ENCODE measurements at places on chromosomes 13 and 19. TPM values are rescaled to one million over a fixed set of nuclear protein-coding genes. Genes with fewer than 3 reads are reported as not detected.

GRCh38 chr13:113415825-113416224 is 37.5 kb downstream of the ADPRHL1 start:
- no peak for DNase-seq

- DNase-seq = no peak
These were observed 37.5 kb downstream of the SUGP2 start for GRCh38 chr19:18995804-18996241.

The LINGO3 gene
- total RNA-seq = not detected

- no peak for DNase-seq
These were observed 441.4 kb downstream of the PCDH20 start for GRCh38 chr13:60974296-60974695.

GRCh38 chr19:447816-448560 is 12.8 kb downstream of the SHC2 start:
- DNase-seq = no peak

The ZNF66 gene
- 2.8 TPM for total RNA-seq

The FGF22 gene
- total RNA-seq = not detected

The ZNF486 gene
- 3.2 TPM for total RNA-seq

DNA sequence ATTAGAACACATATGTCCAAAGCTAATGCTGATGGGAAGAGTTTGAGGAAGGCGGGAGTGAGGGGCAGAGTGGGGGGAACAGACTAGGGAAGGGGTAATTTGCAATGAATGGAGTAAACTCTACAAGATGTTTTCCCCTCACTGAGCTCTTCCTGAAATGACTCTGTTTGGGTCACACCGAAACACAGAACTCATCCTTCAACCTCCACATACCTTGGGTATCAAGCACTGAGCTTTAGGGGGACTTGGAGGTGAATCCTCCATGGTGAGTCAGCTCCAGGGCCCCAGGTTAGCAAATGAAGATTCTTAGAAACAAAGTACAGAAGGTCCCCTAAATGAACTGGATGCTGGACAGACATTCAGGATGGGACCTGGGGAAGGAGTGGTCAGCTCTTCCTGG is 1.3 kb upstream of the SIGLEC10 start:
- no peak for DNase-seq

The NEK5 gene
- not detected for total RNA-seq

DNA sequence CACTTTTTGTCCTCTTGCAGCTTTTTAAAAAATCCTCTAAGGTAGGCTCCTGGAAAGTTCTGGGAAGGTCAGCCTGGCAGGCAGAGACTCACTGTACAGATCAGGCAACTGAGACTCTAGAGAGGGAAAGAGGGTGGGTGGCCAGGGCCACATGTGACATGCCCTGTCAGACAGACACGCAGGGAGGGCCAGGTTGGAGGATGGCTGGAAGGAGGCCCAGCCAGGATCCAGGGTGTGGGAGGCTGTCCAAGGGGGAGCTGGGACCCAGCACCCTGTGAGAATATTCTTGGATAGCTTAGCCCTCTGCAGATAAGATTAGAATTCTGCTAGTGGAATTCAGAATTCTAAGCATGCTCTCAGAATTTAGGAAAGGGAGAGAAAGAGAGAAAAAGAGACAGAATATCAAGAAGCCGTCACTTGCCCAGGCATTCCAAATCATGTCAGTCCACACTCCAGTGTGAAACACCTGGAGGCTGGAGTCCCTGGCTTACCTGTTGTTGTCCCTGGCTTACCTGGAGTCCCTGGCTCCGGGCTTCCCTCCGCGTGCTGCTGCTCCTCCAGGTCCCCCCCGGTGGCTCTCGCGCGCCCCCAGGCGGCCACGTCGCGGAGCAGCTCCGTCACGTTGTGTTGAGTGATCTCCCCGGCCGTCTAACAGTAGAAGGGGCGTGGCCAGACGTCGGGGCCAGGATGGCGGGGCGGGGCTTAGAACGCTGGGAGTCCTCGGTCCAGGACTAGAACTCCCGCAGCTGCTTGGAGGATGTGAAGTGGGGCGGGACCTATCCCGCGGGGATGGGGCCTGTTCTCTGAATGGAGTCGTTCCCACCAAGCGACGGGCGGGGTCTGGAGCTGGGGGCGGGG is 2.8 kb upstream of the TNNI3 start:
- no peak for DNase-seq

- no peak for DNase-seq
These were observed 40.8 kb upstream of the CEACAM21 start for GRCh38 chr19:41535029-41535622.

DNA sequence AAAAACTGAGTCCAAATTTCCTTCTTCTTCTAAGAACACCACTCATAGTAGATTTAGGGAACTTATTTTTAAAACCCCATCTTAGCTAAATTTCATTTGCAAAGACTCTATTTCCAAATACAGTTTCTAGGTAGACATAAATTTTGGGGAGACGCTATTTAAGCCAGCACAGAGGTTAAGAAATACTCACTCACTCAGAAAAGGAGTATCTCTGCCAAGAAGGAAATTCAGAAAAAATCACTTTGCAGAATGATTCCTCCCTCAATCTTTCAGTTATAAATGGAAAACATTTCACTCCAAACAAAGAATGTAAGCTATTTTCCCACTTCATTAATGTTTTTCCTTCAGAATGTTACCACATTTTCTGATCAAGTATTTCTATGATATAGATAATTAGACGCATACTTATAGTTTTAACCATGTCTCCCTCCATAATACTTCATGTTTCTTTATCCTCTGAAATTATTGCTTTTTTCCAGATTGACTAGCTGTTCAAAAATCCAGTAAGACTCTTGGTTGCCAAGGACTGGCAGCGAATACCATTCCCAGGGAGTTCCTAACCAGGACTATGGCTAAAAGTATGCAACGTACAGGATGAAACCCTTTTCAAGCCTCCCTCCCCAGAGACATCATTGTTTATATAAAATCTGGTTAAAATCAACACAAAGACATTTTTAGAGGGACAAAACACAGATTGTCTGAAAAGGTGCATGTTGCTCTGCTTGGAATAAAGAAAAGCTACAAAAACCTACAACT is 52.5 kb upstream of the RXFP2 start:
- DNase-seq = no peak

The TNNI3 gene
- total RNA-seq = not detected

DNA sequence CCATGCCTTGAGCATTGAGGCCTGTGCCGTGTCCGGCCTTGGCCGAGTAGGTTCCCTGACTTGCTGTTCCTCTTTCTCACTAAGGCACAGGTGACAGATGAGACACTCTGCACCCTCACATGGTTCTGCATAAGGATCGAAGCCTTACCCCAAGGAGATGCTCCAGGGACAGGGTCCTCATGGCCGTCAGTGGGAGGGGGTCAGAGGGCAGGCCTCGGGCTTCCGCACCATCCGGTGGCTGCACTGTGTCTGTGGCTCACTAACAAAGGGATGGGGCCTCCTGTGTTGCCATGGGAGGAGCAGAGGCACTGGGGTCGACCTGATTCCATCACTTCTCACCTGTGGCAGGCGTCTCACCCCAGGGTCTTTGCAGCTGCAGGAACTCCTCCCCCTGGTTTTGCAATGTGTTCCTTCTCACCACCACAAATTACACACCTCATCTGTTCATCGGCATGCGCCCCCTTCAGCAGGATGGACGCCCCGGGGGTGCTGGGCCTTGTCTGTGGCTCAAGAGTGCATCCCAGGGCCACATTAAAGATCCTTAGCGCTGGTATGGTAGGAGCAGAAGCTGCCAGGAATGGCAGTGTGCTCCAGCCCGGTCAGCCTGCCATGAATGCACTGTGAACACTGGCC is 113.3 kb upstream of the SOX1 start:
- no peak for DNase-seq

DNA sequence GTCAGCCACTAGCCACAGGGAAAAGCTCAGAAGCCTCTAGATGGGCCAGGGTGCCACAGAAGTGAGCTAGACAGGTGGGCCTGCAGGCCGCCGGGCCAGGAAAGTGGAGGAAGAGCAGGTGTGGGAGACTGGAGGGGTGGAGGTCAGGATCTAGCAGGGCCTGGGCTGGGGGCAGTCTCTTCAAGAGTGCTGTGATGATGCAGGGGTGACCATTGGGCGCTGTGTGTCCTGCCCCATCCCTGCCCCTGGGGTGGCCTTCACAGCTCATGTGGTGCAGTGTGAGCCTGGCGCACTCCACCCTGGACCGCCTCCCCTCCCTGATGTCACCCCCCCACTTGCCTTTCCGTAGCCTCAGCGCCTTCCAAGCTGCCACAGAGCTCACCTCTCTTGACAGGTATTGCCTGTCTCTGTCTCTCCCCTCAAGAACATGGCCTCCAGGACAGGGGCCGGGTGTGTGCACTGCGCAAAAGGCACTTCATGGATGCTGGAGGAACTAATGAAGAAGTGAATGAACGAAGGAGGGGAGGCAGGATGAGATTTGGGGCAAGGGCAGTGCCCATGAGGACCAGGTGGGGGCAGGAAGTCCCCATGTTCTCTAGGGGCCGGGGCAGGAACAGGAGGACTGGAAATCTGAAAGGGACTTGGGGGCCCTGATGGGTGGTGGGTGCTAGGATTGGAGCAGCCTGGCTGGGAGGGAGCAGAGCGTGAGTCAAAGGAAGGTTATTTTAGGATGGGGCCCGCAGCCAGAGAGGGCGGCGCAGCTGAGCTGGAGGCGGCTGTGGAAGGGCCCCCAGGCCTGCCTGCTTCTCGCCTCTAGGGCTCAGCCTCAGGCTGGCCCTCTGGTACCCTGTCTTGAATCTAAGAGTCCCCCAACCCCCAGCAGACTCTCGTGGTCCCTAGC is 6.6 kb downstream of the SSBP4 start:
- no peak for DNase-seq

DNA sequence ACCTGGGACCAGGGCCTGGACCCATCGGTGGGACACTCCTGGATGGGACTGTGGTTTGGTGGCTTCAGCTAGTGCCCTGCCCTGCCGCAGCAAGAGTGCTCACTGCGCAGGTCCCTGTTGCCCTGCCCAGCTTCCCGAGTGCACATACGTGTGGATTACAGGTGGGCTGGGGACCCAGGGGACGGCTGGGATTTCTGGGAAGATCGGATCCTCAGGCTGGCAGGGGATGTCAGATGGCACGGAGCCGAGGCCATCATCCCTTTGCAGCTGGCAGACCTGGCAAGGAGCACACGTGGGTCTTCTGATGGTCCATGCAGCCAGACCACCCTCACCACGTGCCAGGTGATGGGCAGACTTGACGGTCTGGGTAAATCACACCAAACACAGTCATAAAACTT is 69.3 kb downstream of the CHST8 start:
- no peak for DNase-seq

- DNase-seq = no peak
These were observed 1.3 kb downstream of the ISOC2 start for GRCh38 chr19:55459950-55460657.
